ENCODE measurements at places on chromosomes 7 and 10.
A peak's percentile ranks its signal among the peaks of the same experiment; 100 is the strongest.

DNA sequence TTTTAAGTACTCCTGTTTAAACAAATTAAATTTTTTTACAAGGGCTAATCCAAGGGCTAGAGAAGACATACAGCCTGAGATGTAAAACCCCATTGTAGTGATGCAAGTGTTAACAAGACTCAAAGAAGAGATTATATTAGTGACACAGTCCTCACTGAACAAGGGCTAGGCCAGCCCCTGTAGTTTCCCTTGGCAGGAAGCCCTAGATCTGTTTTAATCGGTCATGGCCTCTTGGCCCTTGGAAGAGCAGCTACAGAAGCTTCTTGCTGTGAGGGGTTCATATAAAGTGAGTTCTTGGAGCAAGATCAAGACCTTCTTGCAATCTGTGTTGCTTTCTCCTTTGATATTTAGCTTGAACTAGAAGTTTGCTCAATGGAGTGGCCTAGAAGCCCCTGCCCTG lies 1339.4 kb downstream of the XPNPEP1 start:
- no peaks in the 10 kb centered on the region for H3K36me3 ChIP-seq
- no peak for DNase-seq
- peaks cover 16% of the 10 kb centered on the region for H3K4me1 ChIP-seq
- H3K27ac ChIP-seq, result peak overlapping the region; percentile 61
- no peaks in the 10 kb centered on the region for H3K27me3 ChIP-seq
- H3K4me3 ChIP-seq, result no peak overlapping the region

DNA sequence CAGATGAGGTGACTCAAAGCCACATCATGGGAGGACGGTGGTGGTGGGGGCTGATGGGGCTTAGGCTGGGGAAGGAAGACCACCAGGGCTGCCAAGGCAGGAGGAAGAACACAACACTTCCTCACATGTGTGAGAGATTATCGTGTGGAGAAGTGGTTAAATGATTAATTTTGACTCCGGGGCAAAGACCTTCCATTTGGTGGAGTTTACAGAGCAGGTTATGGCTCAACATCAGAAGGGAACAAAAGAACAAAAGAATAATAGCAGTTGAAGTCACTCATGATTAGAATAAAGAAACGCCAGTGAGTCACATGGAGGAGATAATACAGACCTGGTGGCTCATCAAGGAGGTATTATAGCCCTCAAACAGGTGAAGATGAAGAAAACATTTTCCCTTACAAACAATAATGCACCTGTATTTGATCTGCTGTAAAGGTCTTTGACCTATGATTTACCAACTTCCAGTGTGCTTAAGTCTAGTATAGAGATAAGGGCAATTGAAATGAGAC lies 170.1 kb downstream of the PKD1L1 start:
- H3K4me3 ChIP-seq, result no peak overlapping the region
- H3K4me1 ChIP-seq, result peaks cover 17% of the 10 kb centered on the region
- no peaks in the 10 kb centered on the region for H3K27me3 ChIP-seq
- no peak for DNase-seq
- no peaks in the 10 kb centered on the region for H3K36me3 ChIP-seq

GRCh38 chr10:387909-388660 lies 252.8 kb downstream of the ZMYND11 start:
- H3K36me3 ChIP-seq, result no peaks in the 10 kb centered on the region
- H3K27ac ChIP-seq, result peak overlapping the region; percentile 54
- H3K4me3 ChIP-seq, result no peak overlapping the region
- peaks cover 4% of the 10 kb centered on the region for H3K4me1 ChIP-seq
- no peaks in the 10 kb centered on the region for H3K27me3 ChIP-seq

GRCh38 chr10:117934477-117934876 lies 112.3 kb downstream of the RAB11FIP2 start:
- H3K4me1 ChIP-seq, result no peaks in the 10 kb centered on the region
- no peaks in the 10 kb centered on the region for H3K36me3 ChIP-seq
- DNase-seq, result no peak
- no peaks in the 10 kb centered on the region for H3K27me3 ChIP-seq
- no peak overlapping the region for H3K27ac ChIP-seq
- no peak overlapping the region for H3K4me3 ChIP-seq

GRCh38 chr7:132575982-132576720 lies at the start of gene PLXNA4:
Gene PLXNA4 (minus strand): TSS chr7:132576470. CDS start chr7:132508693, 67,777 bp downstream.
- H3K4me3 ChIP-seq, result peak within 1 kb of the TSS; percentile 55
- H3K36me3 ChIP-seq, result no peaks in the 10 kb centered on the region
- peak; percentile 31 for DNase-seq
- peaks cover 12% of the 10 kb centered on the region for H3K4me1 ChIP-seq

DNA sequence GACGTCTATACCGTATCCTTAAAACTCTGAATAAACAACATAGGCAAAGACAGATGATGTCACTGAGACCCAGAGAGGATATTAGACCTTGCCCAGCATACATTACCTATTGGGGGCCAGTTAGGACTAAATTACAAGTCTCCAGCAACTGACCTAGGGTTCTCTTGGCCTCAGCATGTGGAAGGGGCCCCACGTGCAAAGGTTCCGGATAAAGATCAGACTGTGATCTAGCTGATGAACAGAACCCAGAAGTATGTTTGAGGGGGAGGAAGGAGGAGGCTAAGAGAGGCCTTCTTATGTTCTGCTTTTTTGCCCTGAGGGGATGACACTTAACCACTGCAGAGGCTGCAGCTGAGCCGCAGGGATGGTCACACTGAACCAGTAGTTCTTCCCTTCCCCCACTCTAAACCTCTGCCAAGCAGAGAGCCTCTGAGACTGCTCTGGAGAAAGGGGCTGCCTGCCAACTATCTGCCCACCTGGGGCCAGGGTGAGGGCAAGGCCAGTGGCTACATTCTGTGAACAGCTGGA lies 24.0 kb upstream of the KMT2C start:
- H3K27ac ChIP-seq, result no peak overlapping the region
- H3K4me1 ChIP-seq, result peaks cover 19% of the 10 kb centered on the region
- peak; percentile 36 for DNase-seq
- H3K4me3 ChIP-seq, result no peak overlapping the region
- H3K36me3 ChIP-seq, result no peaks in the 10 kb centered on the region
- no peaks in the 10 kb centered on the region for H3K27me3 ChIP-seq

GRCh38 chr7:138169441-138169851 lies 93.2 kb downstream of the AKR1D1 start:
- no peak overlapping the region for H3K4me3 ChIP-seq
- peak overlapping the region; percentile 38 for H3K27ac ChIP-seq
- peaks cover 9% of the 10 kb centered on the region for H3K4me1 ChIP-seq
- H3K27me3 ChIP-seq, result no peaks in the 10 kb centered on the region
- no peaks in the 10 kb centered on the region for H3K36me3 ChIP-seq

GRCh38 chr10:49768731-49769130 lies 6.6 kb upstream of the OGDHL start:
- H3K27ac ChIP-seq, result no peak overlapping the region
- H3K36me3 ChIP-seq, result no peaks in the 10 kb centered on the region
- no peak for DNase-seq
- no peaks in the 10 kb centered on the region for H3K4me1 ChIP-seq
- H3K4me3 ChIP-seq, result no peak overlapping the region
- peaks cover 10% of the 10 kb centered on the region for H3K27me3 ChIP-seq

- H3K27me3 ChIP-seq, result no peaks in the 10 kb centered on the region
- H3K4me1 ChIP-seq, result no peaks in the 10 kb centered on the region
Observed at GRCh38 chr7:40213291-40213690, 78.5 kb downstream of the SUGCT start.

DNA sequence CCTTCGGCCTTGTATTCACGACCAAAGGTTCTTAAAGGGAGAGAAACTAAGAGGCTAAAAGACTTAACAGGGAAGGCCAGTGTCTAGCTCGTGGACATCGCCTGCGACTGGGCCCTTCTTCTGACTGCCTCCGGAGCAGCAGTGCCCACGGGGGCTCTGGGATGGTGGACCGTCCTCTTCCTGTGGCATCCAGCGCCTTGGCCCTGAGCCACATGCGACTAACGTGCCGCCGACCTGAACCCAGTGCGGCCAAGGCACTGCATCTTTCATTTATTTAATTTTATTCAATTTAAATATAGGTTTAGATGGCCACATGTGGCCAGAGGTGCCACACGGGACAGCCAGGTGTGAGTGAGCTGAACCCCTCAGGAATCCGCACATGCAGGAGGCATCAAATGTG lies 451.7 kb downstream of the PTPRN2 start:
- no peaks in the 10 kb centered on the region for H3K4me1 ChIP-seq
- no peak overlapping the region for H3K4me3 ChIP-seq
- DNase-seq, result no peak
- no peaks in the 10 kb centered on the region for H3K27me3 ChIP-seq

DNA sequence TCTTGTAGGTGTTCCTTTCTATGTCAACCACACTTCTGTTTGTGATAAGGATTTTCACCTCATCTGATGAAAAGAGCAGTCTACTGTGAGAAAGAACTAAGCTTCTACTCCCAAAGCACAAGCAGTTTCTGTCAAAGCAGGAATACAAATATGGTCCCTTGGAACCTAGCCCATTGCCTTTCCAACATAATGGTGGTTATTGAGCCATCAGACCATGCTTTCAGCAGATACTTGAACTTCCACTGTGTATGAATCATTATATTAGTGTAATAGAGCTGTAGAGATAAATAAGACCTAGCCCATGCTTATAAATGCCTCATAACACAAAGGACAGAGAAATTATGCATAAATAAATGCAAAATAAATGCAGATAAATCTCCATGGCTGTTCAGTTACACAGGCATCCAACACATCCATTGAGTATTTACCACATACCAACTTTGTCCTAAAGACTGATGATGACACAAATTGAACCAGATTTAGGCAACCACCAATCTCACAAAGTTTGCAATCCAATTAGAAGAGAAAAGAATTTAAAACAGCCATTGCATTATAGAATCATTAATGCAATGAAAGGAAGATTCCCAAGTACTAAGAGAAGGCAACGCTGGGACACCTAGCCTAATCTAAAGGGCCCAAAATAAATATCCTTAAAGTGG lies 729.4 kb upstream of the C7orf33 start:
- H3K36me3 ChIP-seq, result no peaks in the 10 kb centered on the region
- DNase-seq, result no peak
- no peak overlapping the region for H3K27ac ChIP-seq
- H3K27me3 ChIP-seq, result no peaks in the 10 kb centered on the region
- no peaks in the 10 kb centered on the region for H3K4me1 ChIP-seq

DNA sequence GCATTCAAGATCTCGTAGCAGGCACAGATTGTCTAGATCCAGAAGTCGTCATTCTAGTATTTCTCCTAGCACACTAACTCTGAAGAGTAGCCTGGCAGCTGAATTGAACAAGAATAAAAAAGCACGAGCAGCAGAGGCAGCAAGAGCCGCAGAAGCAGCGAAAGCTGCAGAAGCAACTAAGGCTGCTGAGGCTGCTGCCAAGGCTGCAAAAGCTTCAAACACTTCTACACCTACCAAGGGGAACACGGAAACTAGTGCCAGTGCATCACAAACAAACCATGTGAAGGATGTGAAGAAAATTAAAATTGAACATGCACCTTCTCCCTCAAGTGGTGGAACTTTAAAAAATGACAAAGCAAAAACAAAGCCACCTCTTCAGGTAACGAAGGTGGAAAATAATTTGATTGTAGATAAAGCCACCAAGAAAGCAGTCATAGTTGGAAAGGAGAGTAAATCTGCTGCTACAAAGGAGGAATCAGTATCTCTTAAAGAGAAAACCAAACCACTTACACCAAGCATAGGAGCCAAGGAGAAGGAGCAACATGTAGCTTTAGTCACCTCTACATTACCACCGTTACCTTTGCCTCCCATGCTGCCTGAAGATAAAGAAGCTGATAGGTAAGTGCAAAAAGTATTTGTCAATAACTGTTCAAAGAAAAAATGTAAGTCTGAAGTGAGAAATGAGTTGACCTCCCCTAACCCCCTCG lies 37.7 kb downstream of the CDK13 start:
- no peak overlapping the region for H3K4me3 ChIP-seq
- no peaks in the 10 kb centered on the region for H3K27me3 ChIP-seq
- H3K4me1 ChIP-seq, result peaks cover 6% of the 10 kb centered on the region
- no peak for DNase-seq
- H3K27ac ChIP-seq, result no peak overlapping the region
- no peaks in the 10 kb centered on the region for H3K36me3 ChIP-seq

DNA sequence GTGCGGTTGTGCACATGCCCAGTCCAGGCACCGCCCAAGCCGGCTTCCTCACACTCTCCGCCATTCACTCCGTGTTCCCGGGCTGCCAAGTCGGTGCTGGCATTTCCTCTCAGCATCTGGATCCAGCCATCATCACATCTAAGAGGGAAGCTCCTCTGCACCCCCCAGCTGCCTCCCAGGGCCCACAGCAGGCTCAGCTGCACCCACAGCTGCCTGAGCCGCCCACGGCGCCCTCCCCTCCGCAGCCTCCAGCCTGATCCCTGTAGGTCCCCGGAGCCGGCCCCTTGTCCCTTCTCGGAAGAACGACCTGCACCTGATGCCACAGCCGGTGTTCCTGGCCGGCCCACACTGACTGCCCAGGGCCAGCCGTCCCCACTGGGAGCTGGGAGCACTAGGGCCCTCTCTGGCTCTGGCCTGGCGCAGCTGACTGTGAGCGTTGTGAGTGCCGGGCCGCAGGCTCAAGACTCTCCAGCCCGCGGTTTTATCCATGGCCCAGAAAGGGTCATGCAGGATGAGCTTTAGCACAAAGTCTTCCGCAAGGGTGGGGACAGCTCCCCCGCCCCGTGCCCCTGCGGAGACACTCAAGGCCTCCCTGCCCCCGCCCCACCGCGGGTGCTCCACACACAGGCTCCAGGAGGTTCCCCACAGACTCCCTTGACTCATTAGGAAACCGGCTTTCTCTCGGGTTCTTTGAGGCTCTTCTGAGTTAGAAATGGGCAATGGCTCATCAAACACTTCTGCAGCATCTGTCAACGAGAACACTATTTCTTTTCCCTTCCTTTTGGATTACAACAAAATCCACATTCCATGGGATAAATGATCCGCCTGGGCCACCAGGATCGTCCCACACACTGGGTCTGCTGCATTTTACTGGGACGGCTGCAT lies 31.2 kb downstream of the CFAP46 start:
- no peaks in the 10 kb centered on the region for H3K36me3 ChIP-seq
- H3K27ac ChIP-seq, result no peak overlapping the region
- DNase-seq, result no peak
- H3K4me1 ChIP-seq, result no peaks in the 10 kb centered on the region

DNA sequence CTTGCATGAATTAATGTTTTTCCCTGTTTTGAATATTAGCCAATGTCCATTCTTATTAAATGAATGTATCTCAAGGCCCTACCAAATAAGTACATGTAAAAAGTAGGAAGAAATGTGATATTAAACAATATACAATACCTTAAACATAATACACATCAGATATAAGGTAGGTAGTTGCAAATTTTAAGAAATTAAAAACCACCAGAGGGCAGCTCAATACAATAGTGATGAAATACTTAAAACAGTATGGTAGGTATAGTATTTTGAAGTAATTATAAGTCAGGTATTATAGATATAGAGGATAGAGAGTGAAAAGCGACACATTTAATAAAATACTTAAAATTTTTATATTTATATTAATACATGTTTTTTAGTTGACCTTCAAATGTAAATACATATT lies 43.6 kb upstream of the CDK14 start:
- no peak for DNase-seq
- no peaks in the 10 kb centered on the region for H3K36me3 ChIP-seq
- no peaks in the 10 kb centered on the region for H3K27me3 ChIP-seq
- H3K4me3 ChIP-seq, result no peak overlapping the region
- H3K4me1 ChIP-seq, result no peaks in the 10 kb centered on the region
- no peak overlapping the region for H3K27ac ChIP-seq

All from hepatocyte (in vitro differentiated cells).